ENCODE measurements at places on chromosomes 2 and 18. TPM values are rescaled to one million over a fixed set of nuclear protein-coding genes. Genes with fewer than 3 reads are reported as not detected.

KCTD18 gene
- total RNA-seq: 15.6 TPM

ATL2 gene
- total RNA-seq: 85.5 TPM

LRP1B gene
- 11.0 TPM for total RNA-seq

BMP10 gene
- not detected for total RNA-seq

MOGAT1 gene
- not detected for total RNA-seq

LAMA3 gene
- total RNA-seq: 2.6 TPM

SERPINB4 gene
- not detected for total RNA-seq

PLCD4 gene
- total RNA-seq: 0.24 TPM

ATOH8 gene
- total RNA-seq: 4.6 TPM

GFPT1 gene
- 53.0 TPM for total RNA-seq

GCC2 gene
- 27.2 TPM for total RNA-seq

TCF7L1 gene
- total RNA-seq: 21.9 TPM

MYO5B gene
- 0.30 TPM for total RNA-seq

TUBB8B gene
- total RNA-seq: 0.77 TPM

KIF5C gene
- total RNA-seq: 0.74 TPM

HS1BP3 gene
- 13.2 TPM for total RNA-seq

TMEM18 gene
- total RNA-seq: 29.0 TPM

FN1 gene
- total RNA-seq: 2,058 TPM

SPC25 gene
- 64.3 TPM for total RNA-seq

RAMP1 gene
- total RNA-seq: 24.8 TPM

METTL21A gene
- 40.4 TPM for total RNA-seq

DSG2 gene
- total RNA-seq: not detected

FAM237A gene
- total RNA-seq: not detected

PLGLB1 gene
- total RNA-seq: 3.3 TPM
